HS-27A (cell line): ENCODE measurements at places on chromosomes 11 and 22.
A peak's percentile ranks its signal among the peaks of the same experiment; 100 is the strongest.

GRCh38 chr11:101466352-101466751, 117.5 kb downstream of the TRPC6 start:
- no peak for DNase-seq

GRCh38 chr22:21991774-21992173, 9.2 kb upstream of the TOP3B start:
- DNase-seq = no peak

- no peak for DNase-seq
Observed at GRCh38 chr11:84249344-84250135, 963.4 kb upstream of the CCDC90B start.

- no peak for DNase-seq
Observed at GRCh38 chr22:37164505-37164887, 14.8 kb upstream of the IL2RB start.

GRCh38 chr11:123484448-123484847, 54.4 kb downstream of the GRAMD1B start:
- no peak for DNase-seq

DNA sequence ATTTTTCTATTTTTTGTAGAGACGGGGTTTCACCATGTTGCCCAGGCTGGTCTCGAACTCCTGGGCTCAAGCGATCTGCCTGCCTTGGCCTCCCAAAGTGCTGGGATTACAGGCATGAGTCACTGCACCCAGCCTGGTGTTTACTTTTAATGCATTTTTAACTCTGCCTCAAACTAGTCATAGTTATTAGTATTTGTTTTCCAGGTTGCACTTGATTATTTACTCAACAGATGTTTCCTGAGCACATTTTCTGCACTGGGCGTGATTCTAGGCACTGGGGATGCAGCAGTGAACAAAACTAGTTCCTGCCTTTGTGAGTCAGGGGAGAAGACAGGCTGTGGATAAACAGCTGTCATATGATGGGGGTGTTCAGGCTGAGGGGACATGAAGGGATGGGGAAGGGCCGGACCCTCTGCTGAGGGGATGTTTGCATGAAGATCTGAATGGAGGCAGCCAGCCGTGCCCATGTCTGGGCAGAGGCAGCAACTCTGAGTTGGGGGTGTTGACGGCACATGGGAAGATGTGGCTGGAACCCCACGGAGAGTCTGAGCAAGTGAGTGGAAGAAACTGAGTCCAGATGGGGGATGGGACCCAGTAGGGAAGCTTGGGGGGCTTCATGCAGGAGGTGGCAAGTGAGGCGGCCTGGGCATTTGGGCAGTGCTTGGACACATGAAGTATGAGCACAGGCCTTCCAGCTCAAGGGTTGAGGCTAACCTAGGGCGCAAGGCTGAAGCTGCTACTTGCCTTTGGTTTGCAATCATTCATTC, 34.4 kb downstream of the MPPED1 start:
- no peak for DNase-seq

GRCh38 chr11:59335001-59335400, 23.7 kb upstream of the OR5AN1 start:
- no peak for DNase-seq

GRCh38 chr11:82174610-82175009, 559.1 kb downstream of the FAM181B start:
- DNase-seq = no peak

- DNase-seq = no peak
Observed at GRCh38 chr11:11579012-11579988, 42.5 kb downstream of the GALNT18 start.

GRCh38 chr22:24142831-24143230, 38.5 kb upstream of the SUSD2 start:
- no peak for DNase-seq

GRCh38 chr11:92738276-92738675, 231.2 kb upstream of the MTNR1B start:
- no peak for DNase-seq

GRCh38 chr22:46824980-46825544, 62.6 kb downstream of the TBC1D22A start:
- DNase-seq = no peak

- DNase-seq = no peak
Observed at GRCh38 chr11:85301895-85302678, 325.1 kb downstream of the DLG2 start.

GRCh38 chr11:69394234-69394868, 87.1 kb upstream of the LINC01488 start:
- no peak for DNase-seq

GRCh38 chr11:118634431-118635236, 27.2 kb downstream of the PHLDB1 start:
- no peak for DNase-seq

DNA sequence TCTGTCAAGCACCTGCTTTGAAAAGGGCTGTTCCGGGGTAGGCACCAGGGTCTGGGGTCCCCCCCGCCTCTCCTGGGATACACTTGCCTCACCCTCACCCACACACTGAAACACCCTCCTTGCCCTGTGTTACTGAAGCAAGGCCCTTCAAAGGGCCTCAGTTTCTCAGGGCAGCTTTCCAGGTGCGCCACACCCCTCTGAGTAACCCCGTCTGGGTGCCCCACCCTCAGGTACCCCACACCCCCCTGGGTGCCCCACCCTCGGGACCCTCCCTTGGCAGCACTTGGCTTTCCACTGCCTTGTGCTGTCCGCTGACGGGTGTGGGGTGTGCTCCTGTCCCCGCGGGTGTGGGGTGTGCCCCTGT, 413.6 kb downstream of the TBC1D22A start:
- DNase-seq = no peak

GRCh38 chr22:39724390-39724789, 153.8 kb downstream of the CACNA1I start:
- no peak for DNase-seq

DNA sequence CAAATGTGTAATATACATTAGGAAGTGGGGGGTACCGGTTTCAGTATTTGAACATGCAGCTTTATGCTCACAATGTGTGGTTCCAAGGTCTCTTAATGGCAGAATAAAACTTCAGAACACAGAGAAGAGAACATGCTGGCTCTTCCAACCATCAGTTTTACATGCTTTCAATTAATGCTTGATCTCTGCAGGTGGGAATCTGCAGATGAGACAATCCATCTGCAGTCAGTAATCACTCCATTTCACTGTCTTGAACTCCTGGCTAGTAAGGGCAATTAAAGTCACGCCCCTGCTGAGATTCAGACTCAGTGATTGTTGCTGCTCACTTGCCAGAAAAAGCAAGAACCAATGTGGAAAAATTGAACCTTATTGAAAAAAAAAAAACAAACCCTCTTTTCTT, 945.7 kb downstream of the DLG2 start:
- DNase-seq = no peak

GRCh38 chr11:47109051-47109726, 67.5 kb downstream of the ARFGAP2 start:
- DNase-seq = no peak

- DNase-seq = peak; percentile 24
Observed at GRCh38 chr22:28829358-28830181, 29.2 kb upstream of the XBP1 start.

DNA sequence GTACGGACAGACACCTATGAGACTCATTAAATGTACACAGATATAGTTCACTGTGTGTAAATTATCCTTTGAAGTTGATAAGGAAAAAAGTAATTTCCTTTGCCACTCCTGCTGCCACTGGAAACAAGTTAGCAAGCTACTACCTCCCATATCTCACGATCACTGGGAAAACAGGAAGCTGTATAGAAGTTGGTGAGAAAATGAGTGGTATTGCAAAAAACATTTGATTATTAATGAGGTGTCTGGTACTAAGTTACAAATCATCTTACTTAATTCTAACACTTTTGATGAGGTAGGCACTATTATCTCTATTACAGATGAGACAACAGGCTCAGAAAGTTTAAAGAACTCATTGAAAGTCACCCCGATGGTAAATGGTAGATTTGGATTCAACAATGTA, 68.5 kb downstream of the GAB2 start:
- DNase-seq = no peak

GRCh38 chr11:65504674-65505465, 6.0 kb downstream of the MALAT1 start:
- no peak for DNase-seq

- no peak for DNase-seq
Observed at GRCh38 chr22:27878541-27878940, 40.5 kb downstream of the PITPNB start.

DNA sequence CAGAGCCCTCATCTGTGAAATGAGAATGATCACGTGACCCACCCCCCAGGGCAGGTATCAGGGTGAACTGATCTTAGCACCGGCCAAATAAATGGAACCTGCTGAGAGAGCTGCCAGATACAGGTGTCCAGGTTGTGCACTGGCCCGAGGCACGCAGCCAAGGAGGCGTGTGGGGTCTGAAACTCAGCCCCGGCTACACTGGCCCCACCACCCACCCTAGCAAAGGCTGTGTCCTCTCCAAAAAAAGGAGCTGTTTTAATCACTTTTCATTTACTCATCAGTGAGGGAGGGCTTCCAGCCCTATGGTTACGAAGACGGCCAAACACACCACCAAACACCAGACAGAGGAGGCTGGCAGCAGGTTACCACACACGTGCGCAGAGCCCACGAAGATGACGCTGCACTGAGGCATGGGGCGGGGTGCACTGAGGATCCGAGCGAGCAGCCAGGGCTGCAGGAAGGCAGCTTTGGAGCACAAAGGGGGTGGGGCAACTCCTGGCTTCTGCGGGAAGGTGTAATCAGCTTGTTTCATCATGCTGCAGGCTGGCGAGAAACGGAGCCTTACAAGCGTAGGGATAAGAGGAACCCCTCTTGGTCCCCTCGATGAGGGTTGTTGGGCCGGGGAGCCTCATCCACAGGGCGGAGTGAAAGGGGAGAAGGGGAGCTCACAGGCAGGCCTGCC, 19.5 kb upstream of the SLC22A12 start:
- DNase-seq = no peak

- no peak for DNase-seq
Observed at GRCh38 chr22:19893363-19893762, 38.7 kb upstream of the GNB1L start.

GRCh38 chr22:27134315-27134701, 476.9 kb downstream of the MIAT start:
- peak; percentile 91 for DNase-seq

- no peak for DNase-seq
Observed at GRCh38 chr11:11662578-11662977, 40.8 kb upstream of the GALNT18 start.

GRCh38 chr11:47242596-47243192, 5.9 kb downstream of the ACP2 start:
- no peak for DNase-seq

- no peak for DNase-seq
Observed at GRCh38 chr11:19905280-19905853, 192.7 kb downstream of the NAV2 start.

GRCh38 chr11:104663190-104664140, 234.8 kb downstream of the CASP12 start:
- DNase-seq = no peak

DNA sequence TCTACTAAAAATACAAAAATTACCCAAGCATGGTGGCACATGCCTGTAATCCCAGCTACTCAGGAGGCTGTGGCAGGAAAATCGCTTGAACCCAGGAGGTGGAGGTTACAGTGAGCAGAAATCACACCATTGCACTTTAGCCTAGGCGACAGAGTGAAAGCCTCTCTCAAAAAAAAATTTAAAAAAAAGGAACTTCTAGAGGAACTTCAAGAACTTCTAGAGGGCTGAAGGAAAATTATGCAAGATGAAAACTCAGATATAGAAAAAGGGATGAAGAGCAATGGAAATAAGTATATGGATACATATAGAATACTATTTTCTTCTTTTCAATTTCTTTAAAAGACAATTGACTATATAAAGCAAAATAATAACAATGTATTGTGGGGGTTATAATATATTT, 51.2 kb upstream of the PRR5 start:
- no peak for DNase-seq

DNA sequence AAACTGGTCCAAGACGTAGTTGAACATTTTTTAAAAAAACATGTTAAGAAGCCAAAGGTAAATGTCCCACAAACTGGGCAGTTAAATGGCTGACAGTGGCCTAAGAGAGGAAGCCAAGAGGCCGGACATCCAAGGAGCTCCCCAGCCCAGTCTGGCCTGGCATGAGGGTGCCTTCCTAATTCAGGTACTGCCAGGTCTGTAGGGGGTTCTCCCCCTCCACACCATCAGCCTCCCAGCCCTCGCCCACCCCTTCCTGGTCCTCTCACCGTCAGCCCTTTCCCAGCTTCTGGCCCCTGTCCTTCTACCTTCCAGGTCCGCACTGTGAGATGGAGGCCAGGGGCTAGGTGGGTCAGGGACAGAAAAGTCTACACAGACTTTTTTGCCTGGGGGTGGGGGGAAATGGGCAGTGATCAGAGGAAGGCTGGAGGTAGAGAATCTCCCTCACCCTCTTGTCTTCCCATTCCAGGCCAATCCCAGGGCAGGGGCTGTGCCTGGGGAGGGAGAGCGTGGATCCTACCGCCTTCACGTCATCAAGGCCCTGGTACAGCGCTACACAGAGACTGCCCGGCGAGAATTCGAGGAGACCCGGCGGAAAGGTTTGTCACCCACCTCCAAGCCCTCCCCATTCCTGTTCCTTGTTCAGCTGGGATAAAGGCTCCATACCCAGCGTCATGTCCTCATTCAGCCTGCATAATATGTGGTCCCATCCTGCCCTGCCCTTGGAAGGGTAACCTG, 6.0 kb downstream of the ART5 start:
- no peak for DNase-seq

- DNase-seq = no peak
Observed at GRCh38 chr11:4839851-4840549, 9.0 kb downstream of the OR51S1 start.

DNA sequence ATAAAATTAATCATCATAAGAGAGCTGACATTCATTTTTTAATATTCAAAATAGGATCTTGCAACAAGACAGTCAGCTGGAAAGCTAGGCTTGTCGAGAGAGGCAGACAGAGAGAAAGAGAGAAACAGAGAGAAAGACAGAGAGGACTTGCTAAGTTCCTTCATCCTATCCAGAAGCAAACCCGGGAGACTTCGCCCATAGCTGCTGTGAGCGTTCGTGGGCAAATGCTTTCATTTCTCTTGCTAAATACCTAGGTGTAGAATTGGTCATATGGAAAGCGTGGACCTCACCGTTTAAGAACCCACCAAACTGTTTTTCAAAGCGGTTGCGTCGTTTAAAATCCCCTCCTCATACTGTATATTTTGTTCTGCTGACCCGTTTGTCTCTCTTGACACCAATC, 25.3 kb upstream of the KRTAP5-6 start:
- DNase-seq = no peak

- no peak for DNase-seq
Observed at GRCh38 chr11:6625156-6625831, 6.1 kb upstream of the TPP1 start.
